ENCODE measurements at places on chromosomes 1 and 21.
A peak's percentile ranks its signal among the peaks of the same experiment; 100 is the strongest.

DNA sequence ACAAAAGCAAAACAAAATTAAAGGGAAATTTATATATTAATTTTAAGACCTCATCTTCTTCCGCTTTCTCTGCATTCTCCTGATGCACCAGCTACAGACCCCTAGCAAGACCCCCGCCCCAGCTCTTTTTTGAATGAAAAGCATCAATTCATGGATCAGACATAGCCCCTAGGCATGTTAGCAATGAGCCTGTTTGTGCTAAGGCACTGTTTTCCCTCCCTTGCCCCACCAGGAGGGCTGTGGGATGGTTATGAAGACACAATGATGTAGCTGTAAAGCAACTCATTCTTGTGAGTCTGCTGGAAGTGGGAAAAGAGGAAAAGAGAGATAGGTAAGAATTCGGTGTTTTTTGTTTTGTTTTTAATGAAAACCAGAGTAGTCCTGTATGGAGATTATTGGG is 88.5 kb upstream of the ZBTB18 start:
- DNase-seq = no peak

DNA sequence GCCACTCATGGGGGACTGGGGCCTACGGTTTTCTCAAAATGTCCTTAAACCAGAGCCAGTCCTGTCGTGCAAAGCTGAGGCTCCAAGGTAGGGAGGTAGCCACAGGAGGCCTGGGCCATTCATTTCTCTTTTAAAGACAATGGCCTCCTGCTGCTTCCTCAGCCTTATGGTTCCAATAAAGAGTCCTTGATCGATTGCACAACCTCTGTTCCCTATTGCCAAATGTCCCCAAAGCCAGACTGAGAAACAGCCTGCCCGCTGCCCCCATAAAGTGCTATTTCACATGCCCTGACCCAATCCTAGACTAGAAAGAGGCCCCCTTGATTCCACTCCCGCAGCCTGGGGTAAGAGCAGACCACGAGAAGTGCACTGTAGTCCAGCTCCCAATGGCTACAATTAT is 166.7 kb downstream of the CLIC6 start:
- DNase-seq = no peak

DNA sequence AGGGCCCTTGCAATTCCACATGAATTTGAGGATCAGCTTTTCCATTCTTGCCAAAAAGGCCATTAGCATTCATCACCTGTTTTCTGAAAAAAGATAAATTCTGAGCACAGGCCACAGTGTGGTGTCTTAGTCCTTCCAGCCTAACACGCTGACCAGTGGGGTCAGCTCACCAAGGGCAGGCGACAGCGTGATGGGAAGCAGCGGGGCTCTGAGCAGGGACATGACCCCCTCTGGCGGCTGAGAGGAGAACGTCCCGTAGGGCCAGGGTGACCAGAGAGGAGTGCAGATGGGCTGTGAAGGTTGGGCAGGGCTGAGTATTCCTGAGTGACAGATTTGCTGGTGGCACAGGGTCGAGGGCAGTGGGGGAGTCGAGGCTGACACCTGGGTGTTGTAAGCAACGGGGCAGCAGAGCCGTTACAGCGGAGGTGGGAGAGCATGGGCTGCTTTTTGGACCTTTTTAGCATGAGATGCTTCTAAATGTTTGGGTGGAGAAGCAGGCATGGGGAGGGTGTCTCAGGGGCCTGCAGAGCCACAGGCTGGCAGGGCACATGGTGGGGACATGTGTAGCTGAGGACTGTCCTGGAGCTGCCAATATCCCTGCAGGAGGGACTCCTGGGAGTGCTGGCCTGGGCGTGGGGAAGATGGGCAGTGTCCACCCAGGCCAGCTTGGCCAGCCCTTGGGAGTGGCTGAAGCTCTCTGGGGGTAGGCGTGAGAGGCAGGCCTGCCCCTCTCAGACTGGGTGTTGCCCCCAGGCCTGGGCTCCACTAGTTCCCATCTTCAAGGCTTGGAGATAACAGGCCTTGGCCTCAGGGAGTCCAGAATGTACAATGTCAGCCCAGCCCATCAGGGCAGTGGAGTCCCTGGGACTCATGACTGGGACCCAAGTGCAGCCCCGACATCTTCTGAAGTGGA is 8.6 kb upstream of the CALML6 start:
- peak; percentile 77 for DNase-seq

DNA sequence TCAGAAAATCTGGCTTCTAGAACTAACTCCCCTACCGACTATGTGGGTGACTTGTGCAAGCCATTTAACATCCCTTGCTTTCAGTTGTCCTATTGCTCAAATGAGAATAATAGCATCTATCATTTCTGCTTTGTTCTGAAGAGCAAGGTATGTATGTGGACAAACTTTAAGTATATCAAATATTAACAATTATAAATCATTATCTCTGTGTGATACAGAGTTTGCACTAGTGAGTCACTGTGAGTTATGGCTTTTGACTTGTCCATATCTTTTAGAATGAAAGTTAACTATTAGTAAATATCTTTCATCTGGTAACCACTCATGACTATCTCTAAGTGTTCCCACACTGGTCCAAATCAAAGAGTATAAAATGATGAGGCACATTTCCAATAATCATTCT is 812.9 kb upstream of the ADGRL2 start:
- no peak for DNase-seq

DNA sequence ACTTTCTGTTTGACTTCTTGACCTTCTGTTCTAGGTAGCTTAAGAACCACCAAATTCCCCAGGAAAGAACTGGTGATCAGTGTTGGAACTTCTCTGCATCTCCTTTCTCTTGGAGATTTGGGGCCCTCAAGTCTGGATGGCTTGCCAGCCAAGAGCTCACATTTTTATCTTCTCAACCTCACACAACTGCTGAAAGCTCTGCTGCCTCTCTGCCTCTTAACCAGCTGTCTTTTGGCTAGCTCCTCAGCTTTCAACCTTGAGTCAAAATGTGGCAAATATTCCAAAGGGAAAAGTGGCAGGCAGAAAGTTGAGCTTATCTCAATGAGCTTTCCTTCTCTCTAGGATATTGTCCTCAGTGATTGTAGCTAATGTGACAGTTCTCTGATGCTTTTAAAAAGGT is 89.2 kb upstream of the CCDC190 start:
- DNase-seq = no peak

DNA sequence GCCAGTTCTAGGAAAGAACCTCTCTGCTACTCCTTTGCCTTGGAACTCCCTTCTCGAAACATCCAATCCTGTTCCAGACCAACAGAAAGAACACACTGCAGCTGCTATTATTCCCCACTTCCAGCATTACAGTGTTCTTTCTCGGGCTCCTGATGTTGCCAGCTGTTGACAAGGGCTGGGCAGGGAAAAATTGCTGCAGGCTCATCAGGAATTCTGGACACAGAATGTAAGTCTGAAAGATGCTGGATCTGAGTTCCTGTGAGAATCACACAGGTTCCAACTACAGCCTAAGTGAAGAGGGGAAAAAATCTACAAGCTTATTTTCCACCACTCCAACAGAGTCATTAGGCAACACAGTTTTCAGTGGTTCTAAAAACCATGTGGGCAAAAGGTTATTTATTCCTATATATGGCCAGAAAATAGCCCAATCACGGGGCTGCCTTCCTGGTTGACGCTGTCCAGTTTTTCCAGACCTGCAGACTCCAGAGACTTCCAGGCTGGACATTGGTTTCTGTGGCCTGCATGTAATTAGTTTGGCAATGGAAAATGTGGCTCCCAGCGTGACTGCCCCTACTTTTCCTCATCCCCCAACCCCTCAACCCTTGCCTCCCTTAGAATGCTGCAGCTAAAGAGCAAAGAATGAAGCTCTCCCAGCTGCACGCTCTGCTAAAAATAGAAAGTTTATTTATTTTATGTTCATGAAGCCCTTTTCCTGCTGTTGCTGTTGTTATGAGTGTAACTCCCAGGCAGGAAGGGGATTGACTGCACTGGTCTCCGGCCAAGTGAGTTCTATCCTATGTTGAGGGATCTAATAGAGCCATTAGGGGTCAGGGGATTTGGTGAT is 8.3 kb upstream of the KIAA0040 start:
- no peak for DNase-seq

- no peak for DNase-seq
Observed at GRCh38 chr1:17699581-17699980, 55.6 kb upstream of the ACTL8 start.

GRCh38 chr1:93845538-93846205 is 33.3 kb downstream of the DNTTIP2 start:
- peak; percentile 42 for DNase-seq

DNA sequence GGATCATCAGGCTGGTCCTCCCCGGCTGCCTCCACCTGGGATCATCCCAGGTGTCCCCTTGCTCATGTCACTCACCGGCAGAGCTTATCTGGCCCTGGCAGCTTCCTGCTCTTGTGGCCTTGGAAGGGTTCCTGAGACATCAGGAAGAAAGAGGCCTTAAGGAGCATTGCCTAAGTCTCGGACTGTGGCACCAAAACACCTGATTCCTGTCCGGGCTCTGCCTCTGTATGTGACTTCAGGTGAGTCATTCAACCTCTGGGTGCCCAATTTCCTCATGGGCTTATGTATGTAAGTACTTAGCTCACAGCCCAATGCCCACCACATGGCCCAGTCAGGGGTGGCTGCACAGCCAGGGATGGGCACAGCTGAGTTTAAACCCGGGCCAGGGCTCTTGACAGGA is 255.9 kb upstream of the VAMP3 start:
- no peak for DNase-seq
